ENCODE measurements at places on chromosomes 16 and 17.

- DNase-seq = no peak
Observed at GRCh38 chr17:31417051-31417792, 25.7 kb downstream of the RAB11FIP4 start.

DNA sequence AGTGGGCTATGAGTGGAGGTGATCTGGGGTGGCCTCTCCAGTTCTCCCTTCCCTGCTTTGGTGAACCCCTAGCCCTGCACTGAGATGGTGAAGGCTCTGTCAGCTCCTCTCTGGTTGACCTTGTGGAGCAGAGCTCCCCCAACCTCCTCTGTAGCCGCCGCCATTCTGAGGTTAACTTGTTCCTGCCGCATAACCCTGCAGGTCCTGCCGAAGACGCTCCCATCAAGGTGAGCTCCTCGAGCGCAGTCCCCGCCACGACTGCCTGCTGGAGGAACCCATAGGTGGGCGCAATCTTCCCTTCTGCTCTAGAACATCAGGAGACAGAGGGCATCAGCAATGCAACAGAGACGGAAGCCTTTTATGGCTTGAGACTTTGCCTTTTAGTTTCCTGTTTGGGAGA lies 15.2 kb upstream of the SLC47A2 start:
- no peak for DNase-seq

DNA sequence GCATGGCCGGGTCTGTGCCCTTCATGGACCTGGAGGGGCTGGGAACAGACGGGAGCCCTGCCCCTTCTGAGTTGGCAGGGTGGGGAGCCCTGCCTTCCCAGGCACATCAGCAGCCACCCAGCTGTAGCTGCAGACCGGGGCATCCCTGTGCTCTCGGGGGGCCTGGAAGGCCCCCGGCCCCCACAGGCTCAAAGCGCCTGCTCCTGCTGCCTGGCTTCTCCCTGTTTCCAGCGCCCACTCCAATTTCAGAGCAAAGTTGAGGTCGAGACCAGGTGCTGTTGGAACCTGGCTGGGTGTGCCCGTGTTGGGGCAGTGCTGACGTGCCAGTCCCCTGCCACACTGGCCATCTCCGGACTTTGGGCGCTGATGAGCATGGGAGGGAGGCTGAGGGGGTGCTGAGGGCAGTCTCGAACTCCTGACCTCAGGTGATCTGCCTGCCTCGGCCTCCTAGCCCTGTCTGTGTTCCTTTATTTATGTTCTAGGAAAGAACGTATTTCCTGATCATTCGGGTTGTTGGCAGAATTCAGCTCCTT lies 4.9 kb upstream of the PRSS27 start:
- no peak for DNase-seq

DNA sequence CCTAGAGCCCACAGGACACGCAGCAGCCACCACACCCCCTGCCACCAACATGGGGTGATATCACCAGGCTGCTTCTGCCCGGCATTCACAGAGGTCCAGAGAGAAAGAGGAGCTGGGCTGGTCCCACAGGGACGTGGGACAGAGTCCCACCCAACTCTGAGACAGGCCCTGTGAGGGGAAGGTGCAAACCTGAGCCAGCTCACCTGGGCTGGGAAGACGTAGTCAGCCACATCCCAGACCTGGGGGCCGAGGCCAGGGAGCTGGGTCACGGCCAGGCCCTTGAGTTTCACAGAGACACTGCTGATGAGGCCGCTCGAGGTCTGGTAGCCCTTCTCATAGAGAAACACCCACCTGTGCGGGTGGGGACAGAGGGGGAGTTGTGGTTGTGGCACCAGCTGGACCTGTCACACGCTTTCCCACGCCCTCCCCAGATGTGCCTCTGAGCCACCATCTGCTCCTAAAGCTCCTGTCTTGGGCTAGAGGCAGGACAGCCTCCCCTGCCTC lies 11.2 kb downstream of the P2RX1 start:
- no peak for DNase-seq
